A673 (cell line): ENCODE measurements at places on chromosomes 1 and 21.

DNA sequence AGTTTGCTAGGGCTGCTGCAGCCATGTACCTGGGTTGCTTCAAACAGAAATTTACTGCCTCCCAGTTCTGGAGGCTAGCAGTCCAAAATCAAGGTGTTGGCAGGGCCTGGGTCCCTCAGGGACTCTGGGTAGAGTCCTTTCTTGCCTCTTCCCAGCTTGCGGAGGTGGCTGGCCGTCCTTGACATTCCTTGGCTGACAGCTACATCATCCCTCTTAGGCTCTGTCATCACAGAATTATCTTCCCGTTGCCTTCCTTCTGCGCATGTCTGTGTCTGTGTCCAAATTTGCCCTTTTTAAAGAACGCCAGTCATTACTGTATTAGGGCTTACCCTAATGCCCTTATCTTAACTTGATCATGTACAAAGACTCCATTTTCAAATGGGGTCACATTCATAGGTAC, 37.6 kb upstream of the PGBD5 start:
- no peaks in the 10 kb centered on the region for H3K4me1 ChIP-seq
- H3K27ac ChIP-seq = no peak overlapping the region
- peaks cover 36% of the 10 kb centered on the region for H3K27me3 ChIP-seq
- DNase-seq = no peak
- no peak overlapping the region for H3K4me3 ChIP-seq

GRCh38 chr1:174923820-174924219, 75.9 kb upstream of the CACYBP start:
- no peak for DNase-seq
- no peak overlapping the region for H3K4me3 ChIP-seq
- no peak overlapping the region for H3K27ac ChIP-seq

DNA sequence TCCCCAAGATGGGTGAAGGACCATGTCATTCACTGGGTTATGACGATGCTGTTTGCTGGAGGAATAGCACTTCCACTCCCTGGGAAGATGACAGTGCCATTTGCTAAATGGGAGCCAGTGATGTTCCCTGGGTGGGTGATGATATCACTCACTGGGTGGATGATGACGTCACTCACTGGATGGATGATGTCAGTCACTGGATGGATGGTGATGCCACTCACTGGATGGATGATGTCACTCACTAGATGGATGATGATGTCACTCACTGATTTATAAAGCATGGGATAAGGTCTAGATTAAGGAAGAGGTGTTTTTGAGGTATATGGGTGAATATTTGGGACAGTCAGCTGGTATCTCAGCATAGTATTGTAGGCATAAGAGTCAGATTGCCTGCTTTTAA, 457.2 kb downstream of the AJAP1 start:
- H3K4me3 ChIP-seq = no peak overlapping the region
- H3K27me3 ChIP-seq = no peaks in the 10 kb centered on the region
- H3K4me1 ChIP-seq = no peaks in the 10 kb centered on the region
- DNase-seq = no peak

DNA sequence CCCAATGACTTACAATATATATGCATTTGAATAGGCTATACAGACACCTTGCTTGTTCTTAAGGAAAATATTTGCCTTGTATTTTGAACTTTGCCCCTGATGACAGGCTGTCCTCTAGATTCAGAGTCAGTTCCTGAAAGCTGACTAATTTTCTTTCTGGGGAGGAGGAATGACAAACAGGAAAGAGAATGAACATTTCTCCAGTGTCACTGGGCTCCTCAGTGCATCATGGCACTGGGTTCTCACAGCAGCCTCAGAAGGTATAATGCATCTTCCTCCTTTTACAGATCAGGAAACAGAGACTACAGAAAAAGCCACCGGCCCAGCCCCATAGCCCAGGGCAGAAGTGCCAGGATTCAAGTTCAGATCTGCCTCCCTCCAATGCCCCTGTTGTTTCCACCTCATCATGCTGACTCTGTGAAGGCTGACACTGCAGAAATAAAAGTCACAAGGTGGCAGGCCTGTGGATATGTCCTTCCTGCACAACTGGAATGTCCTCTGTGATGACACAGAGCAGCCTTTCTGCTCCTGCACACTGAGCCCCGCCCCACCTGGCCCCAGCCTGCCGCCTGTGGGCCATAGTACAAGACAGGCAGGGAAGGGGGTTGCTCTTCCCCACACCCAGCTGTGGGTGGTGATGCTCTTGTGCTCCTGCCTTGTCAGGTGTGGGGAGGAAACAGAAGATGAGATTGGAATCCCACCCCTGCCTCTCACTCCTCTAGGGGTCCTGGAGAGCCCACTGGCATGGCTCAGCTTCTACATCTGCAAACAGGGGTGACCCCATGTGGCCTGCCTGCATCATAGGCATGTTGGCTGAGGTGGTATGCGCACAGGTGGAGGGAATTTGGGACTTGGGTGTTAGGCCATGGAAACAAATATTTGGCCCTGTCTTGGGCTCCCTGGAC, 6.4 kb downstream of the TTC22 start:
- H3K27me3 ChIP-seq = no peaks in the 10 kb centered on the region
- H3K4me3 ChIP-seq = no peak overlapping the region
- no peaks in the 10 kb centered on the region for H3K36me3 ChIP-seq
- H3K4me1 ChIP-seq = no peaks in the 10 kb centered on the region
- DNase-seq = no peak
- H3K27ac ChIP-seq = no peak overlapping the region

GRCh38 chr1:221204055-221204833, 325.0 kb downstream of the HLX start:
- no peak overlapping the region for H3K4me3 ChIP-seq
- no peaks in the 10 kb centered on the region for H3K4me1 ChIP-seq

DNA sequence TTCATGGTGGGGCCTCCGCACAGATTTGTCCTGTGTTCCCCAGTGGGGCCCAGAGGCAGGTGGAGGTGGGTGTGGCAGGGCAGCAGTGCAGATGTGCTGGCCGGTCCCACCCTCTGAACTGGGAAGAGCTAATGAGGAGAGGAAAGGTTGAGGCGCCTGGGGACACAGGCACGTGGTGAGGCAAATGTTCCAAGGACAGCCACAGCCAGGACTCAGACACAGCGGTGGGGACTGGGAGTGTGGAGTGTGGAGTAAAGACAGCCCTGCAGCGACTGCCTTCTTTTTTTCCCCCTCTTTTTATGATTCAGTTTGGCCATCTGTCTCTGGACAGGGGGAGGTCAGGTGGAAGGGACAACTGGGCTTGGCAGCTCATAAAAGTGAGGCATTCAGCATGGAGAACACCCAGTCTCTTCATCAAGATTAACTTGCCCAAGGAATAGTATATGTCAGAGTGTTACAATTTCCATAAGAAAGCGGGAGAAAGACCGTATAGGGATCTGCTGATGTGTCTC, 104.2 kb upstream of the GCLM start:
- no peak for DNase-seq
- H3K27me3 ChIP-seq = no peaks in the 10 kb centered on the region
- no peak overlapping the region for H3K4me3 ChIP-seq
- H3K36me3 ChIP-seq = no peaks in the 10 kb centered on the region

GRCh38 chr21:17441370-17441769, 71.5 kb upstream of the CXADR start:
- no peak for DNase-seq
- H3K4me3 ChIP-seq = no peak overlapping the region
- H3K4me1 ChIP-seq = no peaks in the 10 kb centered on the region
- no peaks in the 10 kb centered on the region for H3K36me3 ChIP-seq

GRCh38 chr1:170864238-170864637, 71.1 kb upstream of the MROH9 start:
- no peak overlapping the region for H3K4me3 ChIP-seq
- no peaks in the 10 kb centered on the region for H3K27me3 ChIP-seq
- no peak overlapping the region for H3K27ac ChIP-seq
- no peaks in the 10 kb centered on the region for H3K4me1 ChIP-seq
- H3K36me3 ChIP-seq = no peaks in the 10 kb centered on the region
- no peak for DNase-seq

GRCh38 chr1:94160811-94161210, 39.9 kb upstream of the ABCA4 start:
- no peak overlapping the region for H3K4me3 ChIP-seq
- no peaks in the 10 kb centered on the region for H3K27me3 ChIP-seq
- H3K36me3 ChIP-seq = no peaks in the 10 kb centered on the region
- H3K4me1 ChIP-seq = no peaks in the 10 kb centered on the region
- peak; percentile 32 for DNase-seq

GRCh38 chr1:63892632-63893395, 119.0 kb downstream of the ROR1 start:
- H3K4me3 ChIP-seq = no peak overlapping the region
- no peaks in the 10 kb centered on the region for H3K27me3 ChIP-seq
- no peak overlapping the region for H3K27ac ChIP-seq
- DNase-seq = peak; percentile 76
- peaks cover 9% of the 10 kb centered on the region for H3K4me1 ChIP-seq

- H3K27ac ChIP-seq = no peak overlapping the region
- DNase-seq = no peak
- H3K4me1 ChIP-seq = no peaks in the 10 kb centered on the region
- H3K4me3 ChIP-seq = no peak overlapping the region
Observed at GRCh38 chr1:17904290-17904689, 149.2 kb downstream of the ACTL8 start.

GRCh38 chr1:194076646-194077045, 890.2 kb upstream of the B3GALT2 start:
- peak; percentile 55 for DNase-seq
- no peaks in the 10 kb centered on the region for H3K36me3 ChIP-seq
- H3K4me1 ChIP-seq = no peaks in the 10 kb centered on the region
- H3K27me3 ChIP-seq = no peaks in the 10 kb centered on the region
- H3K27ac ChIP-seq = no peak overlapping the region

DNA sequence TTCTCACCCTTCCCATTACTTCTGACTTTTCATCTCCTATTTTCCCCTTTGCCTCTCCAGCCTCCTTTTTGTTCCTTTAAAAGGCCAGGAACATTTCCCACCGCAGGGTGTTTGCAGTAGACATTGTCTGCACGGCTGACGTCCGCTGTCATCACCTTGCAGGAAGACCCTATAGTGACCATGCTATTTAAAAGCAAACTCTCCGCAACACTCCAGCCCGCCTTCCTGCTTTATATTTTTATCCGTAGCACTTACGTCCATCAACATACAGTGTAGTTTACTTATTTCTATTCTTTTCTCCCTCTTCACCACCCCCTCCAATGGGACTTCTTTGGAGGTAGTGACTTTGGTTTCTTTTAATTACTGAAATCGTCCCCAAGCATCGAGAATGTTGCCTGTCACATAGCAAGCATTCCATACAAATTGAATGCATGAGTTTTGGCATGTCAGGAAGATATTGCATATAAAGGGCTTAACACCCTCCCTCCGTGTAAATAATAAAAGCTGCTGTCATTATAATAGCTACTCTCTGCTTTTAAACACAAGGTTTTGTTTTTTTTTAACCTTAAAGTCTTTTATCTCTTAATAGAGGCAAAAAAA, 19.8 kb downstream of the SLC25A33 start:
- DNase-seq = peak; percentile 18
- H3K27me3 ChIP-seq = no peaks in the 10 kb centered on the region
- H3K27ac ChIP-seq = peak overlapping the region; percentile 69
- H3K36me3 ChIP-seq = peaks cover 35% of the 10 kb centered on the region
- H3K4me1 ChIP-seq = peaks cover 40% of the 10 kb centered on the region
- H3K4me3 ChIP-seq = no peak overlapping the region

DNA sequence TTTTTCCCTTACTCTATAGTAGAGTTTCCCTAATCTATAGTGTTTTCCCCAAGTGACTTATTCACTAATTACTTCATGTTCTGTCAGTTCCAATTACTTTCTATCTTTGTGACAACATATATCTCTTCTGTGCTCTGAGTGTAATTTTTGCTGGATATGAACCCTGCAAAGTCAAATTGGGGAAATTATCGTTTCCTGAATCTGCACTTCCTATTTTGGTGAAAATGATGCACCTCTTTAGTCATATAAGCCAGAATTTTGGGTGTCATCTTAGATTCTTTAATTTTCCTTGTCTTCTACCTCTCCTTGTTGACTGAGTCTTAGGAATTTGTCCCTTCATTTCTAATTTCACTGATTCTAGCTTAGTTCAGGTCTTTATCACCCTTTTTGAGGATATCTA, 33.4 kb upstream of the PRKACB start:
- no peaks in the 10 kb centered on the region for H3K4me1 ChIP-seq
- no peak overlapping the region for H3K27ac ChIP-seq
- no peak overlapping the region for H3K4me3 ChIP-seq
- DNase-seq = no peak
- no peaks in the 10 kb centered on the region for H3K27me3 ChIP-seq
- H3K36me3 ChIP-seq = no peaks in the 10 kb centered on the region

- no peak overlapping the region for H3K27ac ChIP-seq
- no peak for DNase-seq
- H3K4me1 ChIP-seq = no peaks in the 10 kb centered on the region
- H3K36me3 ChIP-seq = no peaks in the 10 kb centered on the region
Observed at GRCh38 chr1:172882385-172882784, 168.4 kb downstream of the TNFSF18 start.

DNA sequence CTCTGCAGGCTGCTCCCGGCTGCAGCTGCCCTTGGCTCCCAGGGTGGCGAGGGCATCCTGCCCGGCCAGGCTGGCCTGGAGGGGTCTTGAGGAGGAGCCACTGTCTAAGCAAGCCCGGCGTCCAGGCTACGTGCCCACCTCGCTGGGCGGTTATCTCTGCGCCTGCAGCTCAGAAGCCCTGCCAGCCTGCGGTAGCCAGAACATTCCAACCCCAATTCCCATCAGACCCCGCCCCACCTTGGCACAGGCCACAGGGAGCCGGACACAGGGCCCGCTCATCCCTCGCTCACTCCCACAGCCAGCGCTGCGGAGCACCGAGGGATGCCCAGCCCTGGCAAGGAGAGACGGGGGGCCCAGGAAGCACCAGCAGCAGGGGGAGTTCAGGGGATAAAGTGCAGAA, 53.9 kb downstream of the MEGF6 start:
- no peaks in the 10 kb centered on the region for H3K27me3 ChIP-seq
- DNase-seq = no peak
- H3K36me3 ChIP-seq = no peaks in the 10 kb centered on the region
- H3K4me3 ChIP-seq = no peak overlapping the region
- no peak overlapping the region for H3K27ac ChIP-seq
